ENCODE measurements at places on chromosomes 4 and X. TPM values are rescaled to one million over a fixed set of nuclear protein-coding genes. Genes with fewer than 3 reads are reported as not detected.
A peak's percentile ranks its signal among the peaks of the same experiment; 100 is the strongest.

GRCh38 chr4:1600811-1601532, 83.1 kb downstream of the FAM53A start:
- DNase-seq: peak; percentile 91

DNA sequence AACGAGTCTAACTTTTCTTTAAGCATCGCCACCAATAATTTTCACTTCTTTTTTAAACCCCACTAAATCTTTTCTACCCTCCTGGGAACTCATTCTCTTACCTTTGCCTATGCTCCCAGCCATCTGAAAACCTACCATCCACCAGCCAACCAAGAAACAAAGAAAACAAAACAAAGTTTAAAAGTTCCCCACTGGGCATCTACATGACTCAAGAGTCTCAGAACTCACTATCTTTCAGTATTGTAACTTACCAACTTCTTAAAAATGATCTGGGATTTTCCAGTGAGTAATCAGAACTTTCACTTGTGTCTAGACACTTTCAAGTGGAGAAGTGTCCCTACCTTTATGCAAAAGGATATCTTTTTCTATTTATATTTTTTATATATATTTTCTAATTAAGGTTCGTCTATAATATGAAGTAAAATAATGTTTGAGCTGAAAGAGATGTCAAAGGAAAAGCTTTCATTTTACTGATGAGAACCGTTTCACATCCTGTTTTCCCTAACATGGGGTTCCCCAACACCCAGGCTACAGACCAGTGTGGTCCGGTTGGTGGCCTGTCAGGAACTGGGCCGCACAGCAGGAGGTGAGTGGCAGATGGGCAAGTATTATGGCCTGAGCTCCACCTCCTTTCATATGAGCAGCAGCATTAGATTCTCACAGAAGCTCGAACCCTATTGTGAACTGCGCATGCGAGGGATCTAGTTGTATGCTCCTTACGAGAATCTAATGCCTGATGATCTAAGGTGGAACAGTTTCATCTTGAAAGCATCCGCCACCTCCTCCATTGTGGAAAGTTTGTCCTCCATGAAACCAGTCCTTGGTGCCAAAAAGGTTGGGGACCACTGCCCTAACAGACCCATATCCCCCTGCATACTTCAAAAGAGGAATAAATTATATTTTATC, 9.8 kb upstream of the TIGD2 start:
- DNase-seq: peak; percentile 48

The AFP gene
- 1.3 TPM for total RNA-seq

DNA sequence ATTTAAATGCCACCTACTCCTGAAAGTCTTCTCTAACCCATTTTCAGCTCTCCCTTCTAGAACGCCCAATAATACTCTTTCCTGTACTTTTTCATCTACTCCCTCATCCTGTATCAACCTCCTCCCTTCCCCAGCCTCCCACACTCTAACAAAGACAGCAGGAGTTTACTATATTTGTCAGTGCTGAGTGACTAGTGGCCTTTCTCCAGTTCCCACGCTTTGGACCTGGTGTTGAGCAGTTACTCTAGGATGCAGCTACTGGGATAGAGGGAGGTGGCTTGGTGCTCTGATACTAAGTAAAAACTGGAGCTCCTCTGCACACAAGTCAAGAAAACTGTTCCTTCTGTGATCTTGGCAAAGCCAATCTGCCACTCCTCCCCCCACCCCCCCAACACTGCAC, 36.1 kb upstream of the KLHL13 start:
- DNase-seq: no peak

DNA sequence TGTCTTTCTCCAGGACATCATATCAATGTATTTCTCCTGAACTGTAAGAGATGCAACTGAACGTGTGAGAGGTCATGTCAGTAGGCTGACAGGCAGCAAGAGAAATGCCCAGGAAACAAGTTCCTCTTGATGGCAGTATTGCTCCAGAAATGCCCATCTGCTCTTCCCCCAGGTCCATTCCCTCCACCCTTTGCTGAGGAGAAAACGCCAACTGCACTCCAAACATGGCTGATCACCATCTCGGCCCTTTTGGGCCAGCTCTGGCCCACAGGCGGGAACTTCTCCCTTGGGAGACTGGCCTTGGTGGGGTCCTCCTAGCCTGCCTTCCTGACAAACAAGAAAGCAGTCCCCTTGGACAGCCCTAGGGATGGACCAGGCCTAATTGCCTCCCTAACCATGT, 276.5 kb upstream of the AGTR2 start:
- no peak for DNase-seq

The COL4A6 gene
- total RNA-seq: 4.5 TPM

DNA sequence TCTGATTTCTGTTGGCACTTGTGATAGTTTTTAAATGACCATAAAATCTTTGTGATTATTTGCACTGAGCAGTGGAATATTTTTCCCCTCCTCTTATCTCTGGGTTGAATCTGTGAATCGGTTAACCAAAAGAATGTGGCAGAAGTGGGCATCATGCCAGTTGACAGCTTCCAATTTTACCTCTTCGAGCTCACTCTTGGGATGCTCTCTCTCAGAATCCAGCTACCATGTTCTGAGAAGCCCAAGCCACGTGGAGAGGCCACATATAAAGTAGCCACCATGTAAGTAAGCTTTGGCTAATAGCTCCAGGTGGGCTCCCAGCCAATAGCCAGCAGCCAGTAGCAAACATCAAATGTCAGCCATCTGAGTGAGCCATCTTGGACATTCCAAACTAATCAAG, 12.9 kb upstream of the WDR19 start:
- DNase-seq: no peak
